ENCODE measurements at places on chromosomes 2 and 18. TPM values are rescaled to one million over a fixed set of nuclear protein-coding genes. Genes with fewer than 3 reads are reported as not detected.

DNA sequence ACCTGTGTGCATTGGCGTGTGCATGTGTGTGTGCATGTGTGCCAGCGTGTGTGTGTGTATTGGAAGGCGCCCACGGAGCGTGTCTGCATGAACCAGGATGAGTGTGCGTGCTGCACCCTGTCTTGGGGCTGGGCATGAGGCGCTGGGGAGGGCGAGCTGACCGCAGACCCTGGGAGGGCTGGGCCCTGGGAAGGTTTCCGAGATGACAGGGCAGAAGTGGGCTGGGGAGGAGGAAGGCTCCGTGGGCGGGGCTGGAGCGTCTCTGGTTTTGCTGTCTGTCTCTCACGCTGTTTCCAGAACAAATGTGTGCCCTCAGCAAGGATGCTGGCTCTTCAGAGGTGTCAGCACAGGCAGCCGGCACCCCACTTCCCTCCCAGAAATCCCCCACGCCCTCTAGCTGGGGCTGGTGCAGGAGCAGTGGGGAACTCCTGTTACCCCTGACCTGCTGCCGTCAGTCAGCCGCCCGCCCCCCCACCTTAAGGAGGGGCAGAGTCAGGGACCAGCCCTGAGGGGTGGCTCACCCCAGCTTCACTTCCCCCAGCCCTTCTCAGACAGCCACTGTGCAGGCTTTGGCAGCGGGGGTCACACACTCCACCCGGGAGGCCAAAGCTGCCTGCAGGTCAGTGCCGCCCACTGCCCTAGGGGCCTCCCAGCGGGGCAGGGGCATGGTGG lies at the start of gene GPR35:
Gene GPR35, plus strand, starts transcription at position 531 of the 672 bp plus-strand sequence. CDS start 4,473 bp downstream, outside the sequence.
- DNase-seq: no peak

DNA sequence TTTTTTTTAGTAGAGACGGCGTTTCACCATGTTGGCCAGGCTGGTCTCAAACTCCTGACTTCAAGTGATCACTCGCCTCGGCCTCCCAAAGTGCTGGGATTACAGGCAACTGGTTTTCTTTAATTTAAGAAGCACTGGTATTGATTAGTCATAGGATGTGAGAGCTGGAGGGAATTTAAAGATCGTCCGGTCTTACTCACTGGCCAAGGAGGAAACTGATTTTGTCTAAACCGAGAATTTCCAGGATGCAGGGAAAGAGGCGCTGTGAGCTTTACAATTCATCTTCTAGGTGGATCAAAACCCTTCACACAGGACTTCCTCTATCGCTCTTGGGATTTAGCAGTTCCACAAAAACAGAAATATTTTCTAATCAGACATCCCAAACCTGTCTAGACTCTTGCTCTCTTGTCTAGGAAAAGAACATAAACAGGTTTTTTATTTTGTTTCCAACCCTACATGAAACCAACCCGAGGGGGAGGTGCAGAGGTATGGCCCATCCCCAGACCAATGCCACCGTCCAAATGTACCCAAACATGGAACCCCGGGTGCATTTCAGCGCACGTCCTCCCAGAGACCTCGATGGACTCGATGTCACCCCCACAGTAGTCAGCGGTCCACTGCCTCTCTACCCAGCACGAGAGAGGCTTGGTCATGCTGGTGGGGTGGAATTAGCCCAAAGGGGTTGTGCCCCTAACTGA lies 12.5 kb upstream of the TUBB6 start:
- DNase-seq: peak; percentile 58

- no peak for DNase-seq
These were observed 379.0 kb downstream of the ZEB2 start for GRCh38 chr2:144140891-144141290.

DNA sequence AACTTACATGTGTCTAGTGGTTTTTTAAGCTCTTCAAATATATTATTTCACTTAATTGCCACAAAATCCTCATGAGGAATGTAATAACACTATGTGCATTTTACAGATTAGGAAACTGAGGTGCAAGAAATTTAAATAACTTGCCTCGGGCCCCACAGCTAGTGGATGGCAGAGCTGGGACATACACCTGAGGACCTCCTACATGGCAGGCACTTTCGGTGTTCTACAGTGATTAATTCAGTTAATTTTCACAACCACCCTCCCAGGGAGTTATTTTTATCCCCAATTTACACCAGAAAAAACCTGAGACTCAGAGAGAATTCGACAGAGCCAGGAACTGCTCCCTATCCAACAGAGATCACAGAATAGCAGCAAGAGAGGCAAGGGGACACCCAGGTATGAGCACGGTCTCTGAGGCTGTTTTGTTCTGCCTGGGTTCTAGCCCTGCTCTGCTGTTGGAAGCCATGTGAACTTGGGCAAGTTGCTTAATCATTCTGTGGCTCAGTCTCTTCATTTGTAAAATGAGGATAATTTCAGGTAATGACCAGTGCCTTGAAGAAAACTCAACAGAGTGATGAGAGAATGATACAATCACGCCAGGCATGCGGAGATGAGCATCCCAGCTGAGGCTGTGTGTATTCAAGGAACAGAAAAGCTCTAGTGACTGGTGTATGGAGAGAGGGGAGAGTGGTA lies 82.3 kb downstream of the MYCN start:
- no peak for DNase-seq

DNA sequence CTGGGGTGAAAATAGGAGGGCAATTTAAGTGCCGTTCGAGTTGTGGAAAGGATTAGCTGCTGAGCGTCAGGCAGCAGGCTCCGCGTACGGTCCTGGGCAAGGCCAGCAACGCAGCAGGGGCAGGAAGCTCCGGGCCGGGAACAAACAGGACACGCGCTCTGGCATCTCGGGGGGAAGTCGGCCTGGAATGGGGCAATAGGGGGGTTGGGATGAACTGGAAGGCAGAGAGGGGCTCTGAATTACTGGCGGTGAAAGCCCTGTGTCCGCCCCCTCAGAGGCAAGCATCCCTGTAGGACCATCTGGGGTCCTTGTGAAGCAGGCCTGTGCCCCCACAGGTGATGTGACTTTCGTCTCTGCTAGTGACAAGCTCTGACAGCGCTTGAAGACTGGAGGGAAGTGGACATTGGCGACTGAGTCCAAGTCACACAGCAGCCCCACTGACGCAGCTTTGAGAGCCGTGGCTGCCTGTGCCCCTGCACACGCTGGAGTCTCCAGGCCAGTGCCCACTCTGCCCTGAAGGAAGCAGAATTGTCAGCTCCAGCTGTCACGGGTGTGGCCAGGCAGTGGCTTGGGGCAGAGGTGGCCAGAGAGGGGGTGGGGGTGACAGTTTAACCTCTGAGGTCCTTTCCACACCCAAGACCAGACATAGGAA lies 22.3 kb downstream of the GPR35 start:
- no peak for DNase-seq

RBKS gene
- total RNA-seq: 2.2 TPM

GRCh38 chr2:146652311-146652710 lies 1192.5 kb upstream of the ACVR2A start:
- DNase-seq: no peak

DPP10 gene
- not detected for total RNA-seq

DNA sequence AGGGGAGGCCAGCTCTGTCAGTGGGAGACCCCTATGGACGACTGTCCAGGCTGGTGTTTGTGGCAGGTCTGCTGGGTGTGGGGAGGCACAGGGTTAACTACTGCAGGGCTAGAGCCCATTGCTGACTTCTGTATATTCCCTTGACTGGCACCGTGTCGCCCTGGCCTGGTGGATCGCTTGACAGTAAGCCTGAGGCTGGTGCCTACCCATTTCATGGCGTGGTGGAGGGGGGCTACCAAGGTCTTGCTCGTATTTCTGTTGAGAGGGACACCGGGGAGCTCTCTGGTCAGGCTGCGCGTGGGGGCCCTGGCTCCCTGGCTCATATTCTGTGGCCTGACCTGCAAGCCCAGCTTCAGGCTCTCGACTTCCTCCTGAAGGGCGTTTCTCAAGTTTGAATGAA lies 119.7 kb downstream of the ACOXL start:
- DNase-seq: no peak

FOXI3 gene
- total RNA-seq: not detected

All from vagina (tissue), 2 donors.